ENCODE measurements at places on chromosomes 6 and 20.

GRCh38 chr20:20993372-20993771 is 112.8 kb downstream of the LINC00237 start:
- DNase-seq = no peak

DNA sequence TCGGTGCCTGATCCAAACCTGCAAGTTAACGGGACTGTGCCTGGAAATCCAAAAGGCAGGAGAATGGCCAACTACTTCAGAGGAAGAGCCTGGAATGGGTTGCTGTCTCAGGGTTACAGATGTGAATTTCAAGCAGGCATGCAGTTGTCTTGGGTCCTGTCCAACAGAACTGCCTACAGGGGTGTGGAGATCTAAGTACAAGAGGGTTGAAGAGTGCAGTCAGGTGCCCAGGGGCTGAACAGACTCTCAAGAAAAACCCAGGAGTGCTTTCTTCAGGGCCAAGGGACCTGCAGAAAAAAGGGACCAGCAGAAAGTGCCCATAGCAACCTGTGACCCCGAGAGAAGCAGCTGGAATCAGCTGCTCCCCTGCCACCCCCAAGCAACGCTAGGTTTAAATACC is 71.0 kb downstream of the PREP start:
- DNase-seq = no peak

GRCh38 chr20:528923-529604 is 14.5 kb downstream of the CSNK2A1 start:
- DNase-seq = no peak

- no peak for DNase-seq
Observed at GRCh38 chr6:56521976-56522375, 120.7 kb downstream of the DST start.

- DNase-seq = no peak
Observed at GRCh38 chr6:21666201-21666691, 72.7 kb downstream of the SOX4 start.

DNA sequence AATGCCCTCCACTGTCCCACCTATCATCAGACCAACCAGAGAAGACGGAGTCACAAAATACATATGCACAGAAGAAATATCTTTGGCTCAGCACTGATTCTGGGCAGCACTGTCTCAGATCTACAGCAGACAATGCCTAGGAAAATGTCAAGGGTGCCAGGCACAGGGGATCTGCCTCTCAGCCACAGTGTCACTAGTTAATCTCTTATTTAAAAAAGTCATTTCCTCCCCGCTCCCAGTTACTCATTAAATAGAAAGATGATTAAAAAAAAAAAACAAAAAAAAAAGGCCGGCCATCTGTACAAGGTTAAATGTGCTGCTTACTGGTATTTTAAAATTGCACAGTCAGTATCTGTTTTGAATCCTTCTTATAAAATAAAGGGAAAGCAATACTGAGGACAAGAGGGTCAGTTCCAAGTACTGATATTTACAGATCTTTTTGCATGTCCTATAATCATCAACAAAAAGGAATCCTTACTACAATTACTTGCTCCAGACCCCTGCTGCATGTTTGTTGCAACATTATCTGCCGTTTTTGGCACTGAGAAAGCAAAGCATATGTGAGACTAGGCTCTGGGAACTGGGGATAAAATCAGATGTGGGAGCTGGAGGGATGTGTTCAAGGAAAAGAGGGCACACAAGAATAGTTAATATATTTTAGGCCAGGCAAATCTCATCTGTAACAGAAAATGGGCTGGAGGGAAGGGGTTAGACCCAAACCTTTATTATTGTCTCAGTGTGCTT is 299.3 kb downstream of the KIF16B start:
- no peak for DNase-seq

DNA sequence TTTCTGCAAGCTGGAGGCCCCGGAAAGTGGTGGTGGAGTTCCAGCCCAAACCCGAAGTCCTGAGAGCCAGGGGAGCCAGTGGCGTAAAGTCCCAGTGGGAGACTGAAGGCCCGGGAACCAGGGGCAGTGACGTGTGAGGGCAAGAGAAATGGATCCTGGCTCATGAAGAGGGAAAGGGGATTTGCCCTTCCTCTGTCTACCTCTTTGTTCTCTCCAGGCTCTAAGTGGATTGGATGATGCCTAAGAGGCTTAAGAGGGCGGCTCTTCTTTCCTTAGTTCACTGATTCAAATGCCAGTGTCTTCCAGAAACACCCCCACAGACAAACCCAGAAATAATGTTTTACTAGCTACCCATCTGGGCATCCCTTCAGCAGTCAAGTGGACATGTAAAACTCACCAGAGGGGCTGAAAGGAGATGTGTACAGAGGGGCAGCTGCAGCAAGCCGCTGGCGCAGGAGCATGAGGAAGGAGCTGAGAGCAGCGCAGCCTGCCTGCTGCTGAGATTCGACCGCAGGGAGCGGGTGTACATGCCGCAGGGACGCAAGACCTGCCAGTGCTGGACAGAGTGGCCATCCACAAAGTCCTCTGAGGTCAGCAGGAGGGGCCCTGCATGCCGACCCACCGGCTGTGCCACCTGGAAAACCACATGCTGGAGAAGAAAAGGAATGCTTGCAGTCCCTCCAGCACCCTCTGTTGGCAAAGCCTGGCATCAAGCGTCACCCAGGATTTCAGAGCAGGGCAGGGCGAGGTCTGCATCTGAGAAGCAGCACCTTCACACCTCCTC is 29.5 kb downstream of the CDYL start:
- no peak for DNase-seq

DNA sequence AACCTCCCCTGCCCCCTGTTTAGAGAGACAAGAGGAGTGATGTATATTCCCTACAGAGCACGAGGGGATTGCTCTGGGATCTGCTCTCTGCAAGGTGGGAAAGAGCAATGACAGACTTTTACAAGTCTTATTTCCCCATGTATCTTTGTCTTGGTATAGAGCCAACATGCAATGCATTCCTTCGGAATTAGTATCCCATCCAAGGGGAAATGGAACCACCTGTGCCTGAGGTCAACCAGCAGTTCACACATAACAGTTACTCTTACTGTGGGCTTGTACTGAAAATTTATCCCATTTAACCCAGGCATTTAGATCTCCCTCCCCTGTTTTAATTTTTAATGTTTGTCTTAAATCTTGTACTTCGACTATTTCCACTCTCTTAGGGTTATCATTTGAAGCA is 250.4 kb downstream of the C6orf118 start:
- DNase-seq = no peak

- DNase-seq = no peak
Observed at GRCh38 chr6:91879386-91879995, 1292.6 kb upstream of the MAP3K7 start.

DNA sequence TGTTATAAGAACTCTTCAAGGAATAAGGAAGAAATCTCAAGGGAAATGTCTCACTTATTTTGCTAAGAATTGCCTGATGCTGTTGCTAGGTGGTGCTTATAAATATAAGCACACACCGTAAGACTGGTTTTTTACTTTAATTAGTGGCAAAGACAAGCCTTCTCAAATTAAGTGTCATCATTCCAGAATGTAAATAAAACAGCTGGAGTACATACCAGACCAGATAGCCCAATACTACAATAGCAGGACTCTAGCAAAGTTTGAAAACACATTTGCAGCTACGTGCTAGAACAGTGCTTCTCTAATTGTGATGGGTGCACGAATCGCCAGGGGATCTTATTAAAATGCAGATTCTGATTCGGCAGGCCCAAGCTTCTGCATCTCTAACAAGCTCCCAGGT is 6.8 kb downstream of the CNKSR3 start:
- no peak for DNase-seq

DNA sequence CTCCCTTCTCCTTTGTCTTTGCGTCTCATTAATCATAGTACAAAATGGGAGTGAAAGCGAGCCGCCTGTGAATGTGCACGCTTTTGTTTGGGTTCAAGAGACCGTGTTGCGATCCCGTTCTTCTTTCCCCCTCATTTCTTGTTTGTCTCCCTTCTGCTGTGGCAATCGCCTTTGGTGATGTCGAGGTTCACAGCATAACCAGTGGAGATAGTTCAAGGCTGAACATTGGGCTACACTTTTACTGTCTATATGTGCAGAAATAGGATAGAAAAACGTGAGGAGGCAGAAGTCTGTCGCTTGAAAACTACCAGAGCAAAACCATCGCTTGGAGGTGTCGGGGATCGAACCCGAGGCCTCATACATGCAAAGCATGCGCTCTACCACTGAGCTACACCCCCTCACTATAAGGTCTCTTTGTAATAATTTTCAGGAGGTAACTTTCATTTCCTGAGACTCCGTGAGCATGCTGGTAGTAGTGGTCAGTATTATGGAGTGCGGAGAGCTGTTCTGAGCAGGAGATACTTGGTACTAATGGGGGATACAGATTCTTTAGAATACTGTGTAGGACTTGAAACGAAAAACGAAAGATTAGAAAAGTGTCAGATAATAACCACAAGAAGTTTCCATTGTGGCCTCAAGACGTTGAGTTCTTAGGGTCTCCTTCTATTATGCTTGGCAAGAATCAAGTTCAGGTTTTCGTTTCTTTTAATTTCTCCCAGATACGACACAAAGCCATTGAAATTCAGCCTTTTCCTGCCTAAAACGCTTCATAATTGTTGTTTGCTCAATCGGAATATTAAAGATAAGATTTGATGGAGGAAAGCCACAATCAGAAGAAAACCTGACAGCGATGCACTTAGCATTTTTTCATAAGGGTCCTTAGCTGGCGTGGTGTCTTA is 106.6 kb downstream of the TRIM27 start:
- no peak for DNase-seq

GRCh38 chr20:49446808-49447207 is 35.7 kb downstream of the KCNB1 start:
- no peak for DNase-seq

DNA sequence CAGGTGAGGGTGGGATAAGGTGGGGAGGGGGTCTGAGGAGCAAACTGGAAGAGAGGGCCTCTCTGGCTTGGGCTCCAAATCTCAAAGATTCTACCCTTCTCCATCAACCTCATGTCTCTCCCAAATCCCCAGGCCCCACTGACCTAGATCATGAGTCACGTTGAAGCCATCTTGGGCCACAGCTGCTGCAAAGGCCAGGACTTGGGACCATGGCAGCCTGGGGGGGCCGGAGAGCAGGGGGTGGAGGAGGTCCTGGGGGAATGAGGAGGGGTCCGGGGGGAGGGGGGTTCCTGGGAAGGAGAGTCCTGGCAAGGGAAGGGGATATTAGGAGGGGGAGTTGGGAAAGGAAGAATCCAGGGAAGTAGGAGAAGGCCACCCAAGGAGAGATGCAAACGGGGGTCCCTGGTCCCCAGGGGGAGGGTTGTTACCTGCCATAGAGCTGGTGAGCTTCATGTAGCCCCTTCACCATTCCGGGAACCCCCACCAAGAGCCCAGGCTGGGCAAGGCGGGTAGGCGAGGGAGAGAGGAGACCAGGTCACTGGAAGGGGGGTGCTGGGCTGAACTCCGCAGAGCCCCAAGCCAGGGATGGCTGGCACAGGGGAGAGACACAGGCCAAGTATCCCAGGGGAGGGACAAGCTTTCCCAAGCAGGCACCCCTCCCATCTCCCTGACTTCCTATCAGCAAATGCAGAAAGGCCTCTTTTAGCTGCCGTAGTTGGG is 12.7 kb downstream of the GGT7 start:
- DNase-seq = no peak

GRCh38 chr6:134669485-134669884 is 280.4 kb downstream of the ALDH8A1 start:
- DNase-seq = no peak

DNA sequence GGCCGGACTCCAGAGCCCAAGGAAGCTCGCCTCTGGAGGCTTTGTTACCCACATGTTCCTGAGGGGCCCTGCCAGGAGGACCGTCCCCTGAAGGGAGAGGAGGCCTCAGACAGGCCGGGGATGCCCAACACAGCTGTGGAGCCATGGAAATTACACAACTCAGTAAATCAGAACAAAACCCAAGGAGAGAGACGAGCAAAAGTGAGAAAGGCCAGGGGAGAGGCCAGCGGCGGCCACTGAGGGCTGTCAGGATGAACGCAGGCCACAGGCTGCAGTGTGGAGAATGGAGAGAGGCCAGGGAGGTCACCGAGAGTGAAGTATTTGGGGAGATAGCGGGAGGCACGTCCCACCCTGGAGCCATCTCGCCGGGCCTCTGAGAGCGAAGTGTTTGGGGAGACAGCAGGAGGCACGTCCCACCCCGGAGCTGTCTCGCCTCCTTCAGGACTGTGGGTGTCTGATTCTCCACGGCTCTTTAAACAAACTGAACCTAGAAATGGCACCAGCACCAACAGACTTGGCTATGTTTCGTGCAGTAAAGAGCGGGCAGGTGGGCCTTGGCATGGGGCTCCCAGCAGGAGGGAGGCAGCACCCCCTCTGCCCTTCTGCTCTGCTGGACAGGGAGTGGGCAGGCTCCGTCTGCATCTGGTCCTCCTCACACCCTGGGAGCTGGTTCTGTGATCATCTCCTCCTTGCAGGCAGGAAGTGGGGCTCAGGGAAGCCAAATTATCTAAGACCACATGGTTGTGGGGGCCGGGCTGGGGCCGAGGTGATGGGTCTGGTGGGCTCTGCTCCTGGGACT is 91.0 kb downstream of the YTHDF1 start:
- no peak for DNase-seq

- no peak for DNase-seq
Observed at GRCh38 chr6:40645043-40645442, 57.9 kb upstream of the LRFN2 start.

GRCh38 chr6:73062837-73063236 is 162.5 kb downstream of the KHDC1L start:
- DNase-seq = no peak

DNA sequence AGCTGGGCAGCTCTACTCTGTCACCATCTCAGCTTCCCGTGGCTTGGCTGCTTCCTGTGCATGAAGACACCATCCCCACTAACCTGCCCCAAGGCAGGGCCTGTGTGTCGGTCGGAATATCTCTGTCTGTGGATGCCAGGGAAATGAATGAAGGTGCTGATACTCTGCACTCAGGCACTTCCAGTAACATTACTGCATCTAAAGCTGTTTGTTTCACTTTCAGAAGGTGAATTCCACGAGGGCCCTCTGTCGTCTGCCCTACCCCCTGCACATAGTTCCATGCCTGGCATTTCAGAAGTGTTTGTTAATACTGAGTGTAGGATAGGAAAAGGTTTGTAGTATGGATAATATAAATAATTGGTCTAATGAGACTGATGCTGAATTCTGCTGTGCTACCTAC is 114.7 kb upstream of the GMDS start:
- DNase-seq = no peak

DNA sequence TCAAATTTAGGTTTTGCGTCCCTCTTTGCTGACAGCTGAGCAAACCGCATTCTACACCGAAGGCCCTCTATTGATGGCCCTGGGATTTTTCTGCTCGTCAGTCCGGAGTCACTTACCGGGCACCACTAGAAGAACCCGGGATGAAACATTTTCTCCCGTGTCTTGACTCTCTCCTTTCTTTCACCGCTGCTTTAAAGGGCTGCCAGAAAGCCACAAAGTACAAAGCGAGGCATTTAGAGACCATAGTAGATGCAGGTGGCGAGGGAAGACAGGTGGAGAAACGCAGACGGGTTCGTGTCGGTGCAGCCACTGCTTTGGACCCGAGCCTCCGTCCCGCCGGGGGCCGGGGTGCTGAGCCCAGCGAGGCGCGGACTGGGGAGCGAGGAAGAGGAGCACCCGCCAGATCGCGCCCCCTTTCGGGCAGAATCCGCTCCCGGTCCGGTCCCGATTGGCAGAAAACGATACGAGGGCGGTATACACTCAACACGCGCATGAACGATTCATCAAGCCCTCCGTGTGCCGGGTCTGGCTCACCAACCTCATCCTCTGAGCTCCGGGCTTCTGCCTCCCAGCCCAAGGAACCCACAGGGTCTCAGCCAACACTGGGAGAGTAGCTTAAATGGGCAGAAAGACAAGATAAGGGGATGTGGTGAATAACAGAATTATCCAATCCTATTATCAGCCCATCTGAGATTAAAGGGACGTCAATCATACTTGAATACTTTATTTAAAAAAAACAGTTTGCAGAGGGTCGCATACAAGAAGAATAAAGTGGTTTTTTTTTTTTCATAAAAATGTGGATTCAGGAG is 84.9 kb downstream of the TRIM27 start:
- DNase-seq = peak; percentile 64

- DNase-seq = no peak
Observed at GRCh38 chr6:42405021-42405420, 46.7 kb downstream of the TRERF1 start.

Data from stimulated activated CD8-positive, alpha-beta memory T cell treated with anti-CD3 and anti-CD28 coated beads, Interleukin-4, amount 100 ng/mL, for 4 hours (primary cell).